ENCODE measurements at places on chromosomes 13 and 19.

GRCh38 chr13:112776354-112776753 lies 86.5 kb downstream of the ATP11A start:
- DNase-seq: no peak

GRCh38 chr13:91546900-91547299 lies 148.5 kb downstream of the GPC5 start:
- DNase-seq: no peak

- no peak for DNase-seq
These were observed 78.6 kb upstream of the TM9SF2 start for GRCh38 chr13:99422586-99423220.

DNA sequence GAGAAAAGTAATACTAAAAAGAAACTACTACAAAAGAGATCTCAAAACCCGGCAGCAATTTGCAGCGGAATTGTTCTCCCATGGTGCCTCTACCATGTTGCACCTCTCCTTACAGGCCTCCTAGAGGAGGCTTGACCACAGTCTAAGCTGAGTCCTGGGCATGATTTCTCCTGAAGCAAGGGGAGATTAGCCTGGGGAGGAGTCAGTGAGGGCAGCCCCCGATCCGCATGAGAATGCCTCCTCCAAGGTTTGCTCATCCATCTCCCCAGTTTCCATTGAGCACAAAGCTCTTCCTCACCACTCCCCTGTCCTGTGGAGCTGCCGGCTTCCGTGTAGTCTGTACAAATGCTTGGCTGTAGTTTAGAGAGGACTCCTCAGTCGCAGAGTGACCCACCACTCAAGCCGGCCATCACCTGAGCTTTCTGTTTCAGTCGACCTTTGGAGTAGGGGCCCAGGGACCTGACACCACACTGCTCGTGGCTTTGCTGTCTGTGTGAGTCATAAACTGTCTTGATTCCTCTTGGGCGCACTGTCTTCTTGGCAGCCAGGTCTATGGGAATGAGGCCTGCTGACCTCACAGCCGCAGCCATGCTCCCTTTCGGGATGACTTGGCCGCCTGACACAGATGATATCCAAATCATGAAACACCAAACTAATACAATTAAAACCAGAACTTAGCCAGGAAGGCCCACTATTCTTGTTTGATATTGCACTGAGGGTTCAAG lies 72.3 kb downstream of the C1QTNF9 start:
- DNase-seq: no peak

DNA sequence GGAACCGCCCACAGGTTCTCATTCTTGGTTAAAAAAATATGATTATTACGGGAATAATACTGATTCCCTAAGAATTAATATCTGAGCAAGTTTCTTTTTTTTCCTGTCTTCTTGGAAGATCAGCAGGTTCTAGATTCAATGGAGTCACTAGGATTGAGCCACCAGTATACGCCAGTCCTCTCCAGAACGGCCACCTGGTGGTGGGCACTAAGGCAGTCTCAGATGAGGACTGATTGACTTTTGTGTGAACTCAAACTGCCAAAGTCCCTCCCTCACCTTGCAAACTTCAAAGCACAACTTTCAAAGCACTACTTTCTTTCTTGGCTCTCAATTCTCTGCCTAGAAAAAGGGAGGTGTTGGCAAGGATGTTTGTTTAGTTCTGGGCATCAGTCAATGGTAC lies 33.3 kb upstream of the ALOX5AP start:
- no peak for DNase-seq

- no peak for DNase-seq
These were observed 1.3 kb downstream of the CDX2 start for GRCh38 chr13:27967736-27968315.

- no peak for DNase-seq
These were observed 8.1 kb upstream of the HCN2 start for GRCh38 chr19:581399-582111.

- no peak for DNase-seq
These were observed at the start of gene PALM3 for GRCh38 chr19:14061751-14062557. TSS of gene PALM3 (minus strand) at chr19:14062076. CDS start at chr19:14061980, 96 bp downstream.

- no peak for DNase-seq
These were observed 26.5 kb downstream of the RANBP3 start for GRCh38 chr19:5951338-5951861.

DNA sequence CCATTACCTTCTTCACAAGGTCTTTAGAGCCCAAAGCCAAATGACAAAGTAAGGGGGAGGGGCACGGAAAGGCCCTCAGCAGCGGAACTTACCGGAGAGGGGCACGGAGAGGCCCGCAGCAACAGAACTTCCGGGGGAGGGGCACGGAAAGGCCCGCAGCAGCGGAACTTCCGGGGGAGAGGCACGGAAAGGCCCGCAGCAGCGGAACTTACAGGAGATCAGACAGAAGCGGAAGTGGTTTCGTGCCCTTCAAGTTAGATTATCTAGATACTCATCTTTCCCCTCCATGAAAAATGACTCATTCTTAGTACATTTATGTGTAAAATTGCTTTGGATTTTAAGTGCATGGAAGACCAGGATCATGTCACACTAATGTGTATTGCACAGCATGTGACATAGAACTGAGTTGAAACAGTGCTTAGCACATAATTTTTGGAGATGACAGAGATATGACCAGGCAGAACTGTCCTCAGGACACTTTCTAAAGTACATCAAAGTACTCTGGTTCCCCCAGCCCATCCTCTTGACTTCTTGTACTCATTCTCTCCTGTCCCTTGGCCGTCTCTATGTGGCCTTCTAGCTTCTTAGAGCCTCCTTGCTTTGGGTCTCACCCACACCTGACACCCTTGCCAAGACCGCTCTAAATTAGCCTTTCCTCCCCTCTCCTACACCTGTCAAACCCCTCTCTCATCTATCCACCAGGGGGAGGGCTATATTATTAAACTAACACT lies 25.7 kb upstream of the TPTE2 start:
- peak; percentile 70 for DNase-seq

- no peak for DNase-seq
These were observed 5.5 kb downstream of the PLK5 start for GRCh38 chr19:1529430-1529816.

- DNase-seq: no peak
These were observed 10.6 kb downstream of the CD70 start for GRCh38 chr19:6580313-6580712.

GRCh38 chr19:18023622-18024251 lies 15.8 kb downstream of the ARRDC2 start:
- DNase-seq: peak; percentile 38

DNA sequence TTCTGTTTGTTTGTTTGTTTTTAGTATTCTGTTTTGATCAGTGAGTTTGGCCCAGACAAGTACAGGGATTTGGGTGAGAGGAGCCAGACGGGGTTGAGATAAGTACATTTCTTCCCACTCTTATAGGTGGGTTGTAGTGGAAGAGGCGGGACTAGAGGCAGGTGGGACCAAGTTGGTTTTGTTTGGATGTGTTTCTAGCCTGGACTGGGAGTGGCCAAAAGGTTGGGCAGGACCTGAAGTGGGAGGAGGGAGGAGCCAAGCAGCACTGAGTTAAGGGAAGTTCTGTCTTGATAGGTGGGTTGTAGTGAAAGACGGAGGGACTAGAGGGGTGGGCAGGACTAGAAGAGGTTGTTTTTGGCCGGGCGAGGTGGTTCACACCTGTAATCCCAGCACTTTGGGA lies 9.0 kb downstream of the DNASE2 start:
- no peak for DNase-seq

DNA sequence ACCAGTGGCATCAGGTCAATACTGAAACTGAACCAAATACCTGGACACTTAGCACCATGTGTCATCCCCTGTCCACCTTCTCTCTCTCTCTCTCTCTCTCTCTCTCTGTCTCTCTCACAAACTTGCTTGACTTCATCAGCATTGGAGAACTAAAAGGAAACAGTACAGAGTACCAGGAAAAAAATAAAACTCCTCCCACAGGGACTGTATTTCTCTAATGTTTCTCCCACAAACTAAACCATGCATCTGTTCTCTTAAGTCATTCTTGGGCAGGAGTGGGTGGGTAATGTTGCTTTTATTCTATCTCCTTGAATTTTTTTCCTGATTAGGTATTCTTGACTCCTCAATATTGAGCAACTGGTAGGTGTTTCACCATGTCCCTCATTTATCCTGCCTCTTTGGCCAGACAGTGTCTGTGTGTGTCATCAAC lies 112.9 kb upstream of the CACNA1A start:
- DNase-seq: no peak

GRCh38 chr19:29404951-29405727 lies 120.7 kb upstream of the VSTM2B start:
- no peak for DNase-seq

DNA sequence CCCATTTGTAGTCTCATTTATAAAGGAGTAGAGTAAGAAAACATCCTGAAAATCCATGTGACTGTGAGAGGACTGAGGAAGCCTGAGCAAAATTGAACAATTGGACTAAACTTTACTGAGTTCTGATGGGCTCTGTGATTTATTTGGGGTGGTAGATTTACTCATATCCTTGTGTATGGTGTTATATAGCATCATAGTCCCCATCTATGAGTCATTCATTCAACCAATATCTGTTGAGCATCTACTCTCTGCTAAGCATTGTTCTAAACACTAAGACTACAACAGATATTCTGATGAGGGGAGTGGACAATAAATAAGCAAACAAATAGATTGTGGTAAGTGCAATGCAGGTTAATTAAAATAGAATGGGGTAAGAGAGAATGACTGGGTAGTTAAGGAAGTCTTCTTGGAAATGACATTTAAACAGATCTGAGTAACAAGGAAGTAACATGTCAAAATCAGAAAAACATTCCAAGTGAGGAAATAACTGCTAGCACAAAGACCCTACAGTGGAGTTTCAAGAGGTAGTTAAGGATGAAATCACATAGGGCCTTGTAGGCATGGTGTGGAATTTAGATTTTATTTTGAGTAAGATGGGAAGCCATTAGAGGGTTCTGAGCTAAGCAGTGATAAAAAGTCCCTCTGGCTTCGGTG lies 36.3 kb upstream of the MLNR start:
- no peak for DNase-seq

- no peak for DNase-seq
These were observed 37.1 kb downstream of the TSHZ3 start for GRCh38 chr19:31312009-31312676.

DNA sequence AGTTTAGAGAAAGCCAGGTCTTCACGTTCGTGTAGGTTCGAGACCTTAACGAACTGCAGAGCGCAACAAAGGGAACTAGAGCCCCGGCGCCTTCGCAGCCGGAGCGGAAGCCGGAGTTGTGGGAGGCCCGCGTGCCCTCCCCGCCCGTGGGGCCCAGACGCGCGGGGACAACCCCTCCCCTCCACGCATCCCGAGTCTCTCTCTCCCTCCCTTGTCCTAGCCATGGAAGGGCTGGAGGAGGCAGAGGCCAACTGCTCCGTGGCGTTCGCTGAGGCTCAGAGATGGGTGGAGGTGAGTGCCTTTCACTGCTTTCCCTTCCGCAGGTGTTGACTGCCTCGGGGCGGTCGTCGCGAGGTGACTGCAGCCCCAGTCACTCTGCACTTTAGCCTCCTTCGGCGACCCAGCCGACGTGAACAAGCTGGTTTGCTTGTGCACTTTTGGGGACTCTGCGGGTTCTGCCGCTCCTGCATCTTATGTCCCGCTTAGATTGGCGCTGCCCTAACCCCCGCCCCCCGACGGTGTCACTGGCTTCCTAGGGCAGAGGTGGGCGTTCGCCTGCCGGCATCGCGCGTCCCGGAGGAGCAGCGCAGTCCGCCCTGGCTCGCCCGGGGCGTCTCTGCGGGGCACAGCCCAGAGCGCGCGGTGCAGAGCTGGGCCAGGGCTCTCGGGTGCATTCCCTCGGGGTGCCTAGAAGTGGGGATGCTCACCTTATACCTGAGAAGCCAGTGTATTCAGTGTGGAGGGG lies 478 bp downstream of the LMO7 start:
- peak; percentile 27 for DNase-seq

DNA sequence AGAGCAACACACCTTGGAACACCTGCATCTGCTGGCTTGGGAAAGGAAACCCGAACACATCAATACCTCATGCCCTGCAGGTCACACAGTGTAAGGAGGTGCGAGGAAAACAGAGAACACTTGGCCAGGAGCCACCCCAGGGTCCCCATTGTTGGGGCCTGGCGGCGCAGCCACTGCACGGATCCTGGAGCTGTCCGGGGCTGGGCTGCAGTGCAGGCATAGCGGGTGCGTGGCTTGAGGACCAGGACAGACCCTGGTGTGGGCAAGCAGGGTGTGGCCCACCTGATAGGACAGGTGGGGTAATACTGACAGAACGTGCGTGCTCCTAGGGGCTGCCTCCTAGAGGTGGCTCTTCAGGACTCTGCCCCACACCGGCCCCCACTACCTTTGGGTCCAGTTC lies 16.8 kb upstream of the TMEM160 start:
- DNase-seq: no peak

- peak; percentile 57 for DNase-seq
These were observed 822 bp upstream of the ZNF274 start for GRCh38 chr19:58181902-58182576.

DNA sequence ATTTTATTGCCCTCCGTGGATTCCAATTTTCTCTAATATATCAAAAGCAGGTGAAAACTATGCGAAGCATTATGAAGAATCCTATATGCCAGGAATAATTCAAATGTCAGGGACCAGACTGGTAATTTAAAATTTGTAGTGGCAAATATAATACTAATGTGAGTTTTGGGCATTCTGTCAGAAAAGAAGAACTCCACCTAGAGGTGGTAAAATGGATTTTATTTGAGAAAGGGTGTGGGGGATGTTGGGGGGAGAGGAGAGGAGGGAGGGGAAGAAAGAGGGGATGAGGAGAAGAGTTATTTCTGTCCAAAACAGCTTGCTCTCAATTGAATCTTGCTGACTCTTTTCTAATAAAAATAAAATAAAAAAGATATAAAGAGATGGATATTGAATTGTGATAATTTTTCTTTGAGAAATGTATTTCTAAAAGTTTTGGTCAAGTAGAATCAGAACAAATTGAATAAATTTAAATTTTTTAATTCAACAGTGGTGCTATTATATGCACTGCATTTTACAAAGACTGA lies 929.3 kb upstream of the SLITRK5 start:
- DNase-seq: no peak

DNA sequence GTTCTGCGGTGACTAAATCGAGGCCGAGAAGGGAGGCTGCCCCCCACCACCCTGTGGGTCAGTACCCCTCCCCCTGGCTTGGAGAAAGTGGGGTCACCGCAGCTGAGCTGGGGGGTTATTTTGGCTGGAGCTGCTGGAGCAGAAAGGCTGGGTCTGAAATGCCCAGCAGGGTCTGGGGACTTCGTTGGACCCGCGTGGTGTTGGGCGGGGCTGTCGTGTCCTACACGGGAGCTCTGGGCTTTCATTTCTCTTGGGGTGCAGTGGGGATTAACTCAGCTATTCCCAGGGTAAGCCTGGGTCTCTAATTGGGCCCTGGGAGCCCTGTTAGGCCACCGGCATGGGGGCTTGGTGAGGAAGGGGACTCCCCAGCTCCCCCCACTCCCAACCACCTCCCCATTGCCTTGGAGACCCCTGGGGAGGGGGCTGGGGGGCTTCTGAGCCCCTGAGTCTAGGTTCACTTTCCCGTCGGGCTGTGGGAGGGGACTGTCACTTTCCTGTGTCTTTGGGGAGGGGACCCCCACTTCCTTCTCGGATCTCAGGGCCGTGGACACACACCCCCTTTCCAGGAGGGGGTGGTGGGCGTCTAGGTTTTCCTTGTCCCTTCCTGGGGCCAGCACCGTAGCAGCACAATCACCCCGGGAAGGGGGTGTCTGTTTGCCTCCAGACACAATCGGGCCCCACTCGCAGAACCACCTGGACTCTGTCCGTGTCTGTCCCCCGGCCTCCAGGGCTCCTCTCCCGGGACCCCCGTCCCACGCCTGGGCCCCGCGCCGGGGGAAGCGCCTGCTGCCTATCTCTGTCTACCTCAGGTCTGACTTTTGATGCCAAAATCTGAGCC lies 10.2 kb upstream of the WDR18 start:
- no peak for DNase-seq

- DNase-seq: no peak
These were observed 14.7 kb downstream of the CDX2 start for GRCh38 chr13:27954406-27954851.

- no peak for DNase-seq
These were observed 1190.5 kb upstream of the SLC10A2 start for GRCh38 chr13:104256701-104257100.
